NCI-H2171 treated with DMSO at 0.1 percent for 48 hours (cell line): ENCODE measurements at places on chromosomes 7 and 10.

- no peak for DNase-seq
Observed at GRCh38 chr10:3935141-3935540, 150.1 kb upstream of the KLF6 start.

DNA sequence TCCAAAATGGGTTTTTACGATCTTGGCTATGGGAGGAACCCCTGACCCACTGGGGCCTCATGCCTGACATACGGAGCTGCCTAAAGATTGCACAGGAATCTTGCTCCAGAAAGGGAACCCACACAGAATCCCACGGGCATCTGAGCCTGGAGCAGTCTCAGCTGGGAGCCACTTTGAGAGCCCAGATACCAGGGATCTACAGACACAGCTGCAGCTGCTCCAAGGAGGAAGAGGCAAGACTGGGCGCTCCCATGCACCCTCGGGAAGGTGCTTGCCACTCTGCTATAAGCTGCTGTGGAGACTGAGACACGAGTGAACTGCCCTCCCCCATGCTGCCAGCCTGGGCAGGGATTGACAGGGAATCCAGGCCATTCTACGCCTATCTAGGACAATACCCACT lies 202.5 kb downstream of the REEP3 start:
- DNase-seq, result no peak

- no peak for DNase-seq
Observed at GRCh38 chr7:142880876-142881505, 4.6 kb downstream of the TRPV6 start.

- no peak for DNase-seq
Observed at GRCh38 chr7:40833191-40833887, 698.5 kb downstream of the SUGCT start.

DNA sequence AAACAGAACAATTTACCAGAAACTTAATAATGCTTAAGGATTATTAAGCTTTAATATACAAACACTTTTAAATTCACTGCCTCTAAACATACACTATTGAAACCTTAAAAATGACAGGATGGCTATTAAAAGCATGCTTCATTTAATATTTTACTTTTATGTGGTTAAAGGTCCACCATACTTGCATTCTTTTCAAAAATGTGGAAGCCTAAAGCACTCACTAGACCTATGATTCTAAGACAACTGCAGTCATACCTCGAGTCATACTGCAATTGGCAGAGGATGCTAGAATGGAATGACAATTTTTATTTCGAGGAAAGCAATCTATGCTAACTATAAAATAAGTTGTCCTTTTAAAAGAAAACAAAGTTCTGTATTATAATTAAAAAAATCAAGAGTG lies 85.3 kb downstream of the PIP4K2A start:
- no peak for DNase-seq

DNA sequence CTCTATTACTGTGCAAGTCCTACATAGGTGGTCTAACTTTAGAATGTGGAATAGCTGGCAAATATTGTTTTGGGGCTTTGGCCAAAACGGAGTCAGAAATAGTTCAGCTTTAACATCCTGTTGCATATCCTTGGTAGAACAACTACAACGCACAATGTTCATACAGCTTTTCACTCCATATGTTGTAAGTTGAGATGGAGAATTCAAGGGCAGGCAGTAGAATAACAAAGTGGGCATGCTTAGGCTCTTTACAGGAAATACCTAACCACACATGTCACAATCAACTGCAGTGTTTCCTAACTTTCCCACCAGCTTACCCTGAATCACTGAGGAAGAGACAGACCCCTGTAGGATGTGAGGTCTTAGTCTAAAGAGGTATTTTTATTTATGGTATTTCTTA lies 122.3 kb downstream of the PPP1R3A start:
- DNase-seq, result peak; percentile 30

- no peak for DNase-seq
Observed at GRCh38 chr7:4883033-4883371, 514 bp downstream of the RADIL start.

DNA sequence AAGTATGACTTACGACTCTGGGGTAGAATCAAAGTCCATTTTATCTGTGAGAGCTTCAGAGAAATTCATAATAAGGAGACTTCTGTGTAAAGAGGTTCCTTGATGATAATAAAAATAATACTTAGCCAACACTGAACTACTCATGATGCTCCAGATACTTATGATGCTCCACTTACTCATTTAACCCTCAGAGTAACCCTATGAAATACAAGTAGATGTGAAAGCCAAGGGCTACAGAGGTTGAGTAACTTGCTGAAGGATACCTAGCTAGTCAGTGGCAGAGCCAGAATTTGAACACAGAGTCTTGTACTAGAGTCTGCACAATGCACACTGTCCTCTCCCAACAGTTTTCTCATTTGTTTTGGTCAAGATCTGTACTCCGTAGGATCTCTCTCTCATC lies 89.5 kb downstream of the HECW1 start:
- no peak for DNase-seq

- no peak for DNase-seq
Observed at GRCh38 chr7:47512481-47513176, 69.3 kb downstream of the TNS3 start.

GRCh38 chr10:55476129-55476528 lies 675.1 kb upstream of the PCDH15 start:
- no peak for DNase-seq
